Activated T-cell treated with anti-CD3 and anti-CD28 coated beads, Interleukin-2, amount 50 U/mL, for 4 hours (primary cell): ENCODE measurements at places on chromosomes 6 and 20. TPM values are rescaled to one million over a fixed set of nuclear protein-coding genes. Genes with fewer than 3 reads are reported as not detected.

FGD2 gene
- total RNA-seq, result 0.87 TPM

- DNase-seq, result no peak
Observed at GRCh38 chr6:159461998-159462397, 231.0 kb downstream of the SOD2 start.

GRCh38 chr6:154337406-154338005 is 19.1 kb downstream of the IPCEF1 start:
- DNase-seq, result no peak

- no peak for DNase-seq
Observed at GRCh38 chr6:119565893-119566292, 216.3 kb upstream of the MAN1A1 start.

FHL5 gene
- not detected for total RNA-seq
